CD8-positive, alpha-beta memory T cell (primary cell): ENCODE measurements at places on chromosomes 2 and 18. TPM values are rescaled to one million over a fixed set of nuclear protein-coding genes. Genes with fewer than 3 reads are reported as not detected.

DNA sequence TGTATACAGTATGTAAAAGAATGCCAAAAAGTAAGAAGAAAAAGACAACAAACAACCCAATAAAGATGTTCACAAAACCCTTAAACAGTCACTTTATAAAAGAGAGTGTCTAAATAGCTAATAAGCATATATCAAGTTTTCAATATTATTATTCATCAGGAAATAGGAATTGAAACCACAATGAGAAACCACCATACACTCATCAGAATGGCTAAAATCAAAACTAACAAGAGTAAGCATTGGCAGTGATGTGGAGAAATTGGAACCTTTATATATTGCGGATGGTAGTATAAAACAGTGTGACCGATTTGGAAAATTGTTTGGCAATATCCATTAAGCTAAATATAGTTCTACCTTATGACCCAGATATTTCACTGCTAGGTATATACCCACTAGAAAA is 20.5 kb upstream of the TGFA start:
- no peak for DNase-seq

DNA sequence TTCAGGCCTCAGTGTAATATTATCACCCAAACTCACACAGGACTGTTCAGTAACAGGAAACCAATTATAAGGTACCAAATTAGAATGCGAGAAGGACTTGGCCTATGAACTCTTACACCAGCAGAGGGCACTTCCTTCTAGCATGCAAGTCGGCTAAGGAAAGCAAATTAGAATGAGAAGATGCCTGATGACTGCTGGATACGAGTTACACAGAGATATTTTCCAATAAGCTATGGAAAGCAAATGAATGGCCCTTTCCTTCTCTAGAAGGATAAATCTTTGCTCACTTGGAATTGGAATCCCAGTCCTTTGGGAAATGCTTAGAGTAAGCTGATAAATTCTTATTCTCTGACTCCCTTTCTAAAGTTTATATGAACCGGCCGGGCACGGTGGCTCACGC is 109.8 kb downstream of the AP1S3 start:
- DNase-seq: peak; percentile 6

DNA sequence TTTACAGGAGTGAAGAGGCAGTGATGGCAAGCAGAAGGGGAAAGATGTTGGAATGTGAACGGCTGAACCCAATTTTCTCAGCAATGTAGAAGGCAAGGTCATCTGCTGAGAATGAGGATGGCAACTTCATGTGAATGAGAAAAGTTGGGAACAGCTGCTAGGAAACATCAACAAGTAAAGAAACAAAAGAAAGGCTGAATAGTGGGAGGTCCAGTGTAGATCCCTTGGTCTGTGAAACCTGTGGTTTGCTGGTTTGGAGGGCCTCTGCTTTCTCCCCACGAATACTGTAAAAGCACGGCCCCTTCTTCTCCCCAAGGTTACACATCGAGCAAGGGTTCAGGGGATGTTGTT is 27.4 kb downstream of the MARCHF4 start:
- no peak for DNase-seq

- no peak for DNase-seq
Measured at GRCh38 chr2:99403084-99403483, 65.9 kb downstream of the EIF5B start.

DNA sequence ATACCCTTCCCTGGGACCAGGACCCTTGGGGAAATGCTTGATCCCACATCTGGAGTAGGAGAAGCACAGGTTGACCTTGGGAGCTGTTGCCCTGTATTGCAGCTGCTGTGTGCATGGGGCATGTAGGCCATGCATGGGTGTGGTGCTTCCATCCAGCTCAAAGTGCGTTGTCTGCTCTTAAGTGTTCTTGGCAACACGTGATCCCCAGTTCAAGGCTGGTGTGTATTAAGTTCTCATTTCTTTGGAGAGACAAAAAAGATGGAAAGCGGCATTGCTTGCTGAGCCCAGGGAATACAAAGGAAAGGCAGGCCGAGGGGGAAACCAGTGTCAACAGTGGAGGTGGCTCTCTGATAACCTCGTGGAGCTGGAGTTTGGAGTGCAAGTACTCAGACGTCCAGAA is 110.7 kb downstream of the RTP5 start:
- no peak for DNase-seq

GRCh38 chr18:52216109-52216508 is 123.9 kb upstream of the DCC start:
- no peak for DNase-seq

- no peak for DNase-seq
Measured at GRCh38 chr2:45883603-45884000, 232.1 kb downstream of the PRKCE start.

DNA sequence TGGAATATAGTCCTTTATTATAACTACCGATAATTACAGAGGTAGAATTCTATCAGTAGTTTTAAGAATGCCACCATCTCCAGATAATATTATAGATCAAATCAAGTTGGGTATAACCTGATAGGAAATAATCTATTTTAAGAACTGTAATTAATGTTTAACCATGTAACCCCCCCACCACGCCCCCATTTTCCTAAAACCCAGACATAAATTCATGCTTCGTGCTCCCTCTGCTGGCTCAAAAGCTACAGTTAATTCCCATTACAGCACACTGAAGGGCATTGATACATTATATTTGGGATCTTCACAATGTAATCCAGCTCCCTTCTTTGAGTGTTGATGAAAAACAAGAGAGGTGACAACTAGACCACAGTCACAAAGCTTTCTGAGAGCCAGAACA is 228.0 kb upstream of the SMAD7 start:
- no peak for DNase-seq

DNA sequence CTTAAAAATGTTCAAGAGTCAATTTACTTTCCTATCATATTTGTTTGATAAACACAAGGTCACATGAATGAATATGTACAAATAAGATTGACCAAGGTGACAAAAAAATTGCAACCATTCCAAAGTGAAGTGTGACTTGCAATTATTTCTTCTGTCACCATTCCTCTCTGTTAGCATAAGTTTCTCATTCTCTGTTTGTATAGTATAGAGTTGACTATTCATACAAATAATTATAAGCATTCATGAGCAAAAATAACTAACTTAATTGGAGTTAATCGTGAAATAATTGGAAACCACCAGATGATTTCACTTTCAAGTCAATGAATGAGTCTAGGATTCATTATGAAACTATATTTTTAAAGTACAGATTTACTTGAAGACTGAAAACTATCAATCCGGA is 42.1 kb downstream of the PGAP1 start:
- no peak for DNase-seq

GRCh38 chr2:152445375-152445774 is 110.4 kb downstream of the FMNL2 start:
- DNase-seq: no peak

- no peak for DNase-seq
Measured at GRCh38 chr2:236687296-236687965, 117.8 kb downstream of the ACKR3 start.

- DNase-seq: no peak
Measured at GRCh38 chr2:130261970-130262760, 63.9 kb upstream of the TUBA3E start.

- no peak for DNase-seq
Measured at GRCh38 chr2:19140463-19141208, 217.8 kb downstream of the OSR1 start.

GRCh38 chr18:32258558-32259204 is 68.8 kb downstream of the MEP1B start:
- DNase-seq: no peak

GRCh38 chr2:30763151-30763660 is 44.0 kb downstream of the CAPN13 start:
- no peak for DNase-seq

GRCh38 chr2:72289283-72289682 is 141.6 kb upstream of the CYP26B1 start:
- DNase-seq: no peak

DNA sequence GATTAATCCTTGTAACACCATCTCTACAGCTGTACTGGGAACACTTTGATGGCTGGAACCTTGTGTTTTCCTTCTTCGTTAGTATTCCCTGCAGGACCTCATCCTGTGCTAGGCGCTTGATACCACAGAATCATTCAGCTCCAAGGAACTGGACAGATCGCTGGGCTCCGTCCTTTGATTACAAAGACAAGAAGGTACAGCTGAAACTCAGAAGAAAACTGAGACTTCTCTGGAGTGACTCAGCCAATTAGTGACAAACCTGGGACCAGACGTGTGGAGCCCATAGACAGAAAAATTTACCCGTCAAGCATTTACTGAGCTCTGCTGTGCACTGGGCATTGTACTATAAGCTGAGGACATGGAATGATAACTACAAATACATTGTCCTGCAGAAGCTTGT is 67.3 kb downstream of the NCKAP5 start:
- DNase-seq: no peak

DNA sequence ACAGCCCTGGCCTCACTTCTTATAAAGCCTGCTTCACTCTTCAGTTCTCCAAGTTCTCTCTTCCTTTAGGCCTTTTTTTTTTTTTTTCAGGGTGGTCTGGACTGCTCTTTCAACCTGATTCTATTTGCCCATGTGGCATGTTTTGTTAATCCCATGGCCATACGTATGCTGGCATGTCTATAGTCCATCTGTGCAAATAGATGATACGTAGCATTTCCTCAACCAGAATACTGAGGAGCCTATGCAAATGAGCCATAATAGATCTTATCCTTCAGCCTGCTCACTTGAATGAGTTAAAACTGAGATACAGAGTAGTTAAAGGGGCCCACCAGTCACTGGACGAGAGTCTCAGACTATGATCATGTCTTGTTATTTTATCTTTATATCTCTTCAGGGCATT is 265.2 kb upstream of the CXCR4 start:
- DNase-seq: no peak

- DNase-seq: no peak
Measured at GRCh38 chr18:6255116-6255705, 159.5 kb downstream of the L3MBTL4 start.

- DNase-seq: no peak
Measured at GRCh38 chr2:207238831-207239701, 73.3 kb upstream of the KLF7 start.

GRCh38 chr18:44067186-44067585 is 613.5 kb upstream of the SETBP1 start:
- DNase-seq: no peak

DTNA gene
- total RNA-seq: not detected

PKP4 gene
- total RNA-seq: 32.2 TPM

TMEM178A gene
- total RNA-seq: not detected

SLC8A1 gene
- total RNA-seq: 0.15 TPM

UPP2 gene
- not detected for total RNA-seq

NCK2 gene
- total RNA-seq: 72.4 TPM

AQP12A gene
- total RNA-seq: not detected

SRD5A2 gene
- total RNA-seq: not detected

ANKRD44 gene
- total RNA-seq: 150 TPM
